ENCODE measurements at places on chromosomes 4 and X. TPM values are rescaled to one million over a fixed set of nuclear protein-coding genes. Genes with fewer than 3 reads are reported as not detected.

DNA sequence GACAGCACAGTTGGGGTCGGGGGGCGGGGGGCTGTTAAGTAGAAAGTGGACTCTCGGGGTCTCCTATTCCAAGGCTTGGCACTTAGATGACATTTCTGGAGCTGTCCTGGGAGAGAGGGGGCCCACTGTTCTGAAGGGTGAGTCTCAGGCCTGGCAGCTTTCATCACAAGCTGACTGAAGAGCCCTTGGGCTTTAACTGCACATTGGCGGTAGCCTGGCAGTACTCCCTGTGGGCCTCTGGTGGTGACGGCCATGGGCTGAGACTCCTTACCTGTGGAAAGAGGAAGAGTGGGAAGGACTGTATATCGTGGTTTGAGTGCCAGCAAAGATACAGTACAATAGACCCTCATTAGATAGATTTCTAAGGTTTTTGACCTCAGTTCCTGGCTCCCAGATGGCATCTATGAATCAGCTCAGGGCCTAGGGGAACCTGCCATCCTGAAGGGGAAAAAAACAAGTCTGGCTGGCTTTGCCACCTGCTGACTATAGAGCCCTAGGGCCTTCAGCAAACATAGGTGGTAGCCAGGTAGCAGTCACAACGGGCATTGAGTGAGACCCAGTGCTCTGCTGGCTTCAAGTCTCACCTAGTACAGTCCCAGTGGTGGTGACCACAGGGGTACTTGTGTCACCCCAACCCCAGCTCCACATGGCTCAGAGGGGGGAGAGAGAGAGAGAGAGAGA, 87.9 kb downstream of the ANKRD17 start:
- no peak for DNase-seq

DNA sequence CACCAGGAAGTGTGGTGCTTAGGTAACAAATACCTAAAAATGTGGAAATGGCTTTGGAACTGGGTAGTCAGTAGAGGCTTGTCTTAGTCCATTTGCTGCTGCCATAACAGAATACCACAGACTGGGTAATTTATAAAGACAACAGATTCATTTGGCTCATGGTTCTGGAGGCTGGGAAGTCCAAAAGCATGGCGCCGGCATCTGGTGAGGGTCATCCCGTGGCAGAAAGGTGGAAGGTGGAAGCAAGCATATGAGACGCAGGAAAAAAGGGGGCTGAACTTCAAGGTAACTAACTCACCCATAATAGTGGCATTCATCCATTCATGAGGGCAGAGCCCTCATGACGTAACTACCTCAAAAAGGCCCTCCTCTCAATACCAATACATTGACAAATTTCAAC, 6.6 kb downstream of the FAM3A start:
- no peak for DNase-seq

- DNase-seq = peak; percentile 91
Observed at GRCh38 chr4:89837385-89837992, 528 bp upstream of the SNCA start.

DNA sequence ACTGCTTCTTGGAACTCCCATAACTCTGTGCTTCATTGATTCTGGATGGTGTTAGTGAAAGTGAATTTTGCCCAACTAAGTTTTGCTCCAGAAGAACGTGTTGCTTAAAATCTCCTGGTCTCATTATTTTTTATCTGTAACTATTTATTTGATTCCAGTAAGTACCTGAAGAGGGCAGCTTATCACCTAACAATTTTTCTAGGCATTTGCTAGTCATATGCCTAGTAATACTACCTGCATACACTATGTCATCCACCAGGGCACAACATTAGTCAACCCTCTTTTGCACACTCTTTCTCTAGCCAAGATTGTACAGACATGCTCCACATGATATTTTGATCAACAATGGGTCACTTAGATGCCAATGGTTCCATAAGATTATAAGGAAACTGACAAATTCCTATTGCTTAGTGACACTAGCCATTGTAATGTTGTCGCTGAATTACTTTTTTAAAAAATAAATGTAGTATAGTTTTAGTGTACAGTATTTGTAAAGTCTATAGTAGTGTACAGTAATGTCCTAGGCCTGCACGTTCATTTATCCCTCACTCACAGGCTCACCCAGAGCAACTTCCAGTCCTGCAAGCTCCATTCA, 499.9 kb upstream of the AADAT start:
- DNase-seq = no peak

CT45A10 gene
- not detected for total RNA-seq

STOX2 gene
- total RNA-seq = 12.7 TPM

METTL14 gene
- total RNA-seq = 59.3 TPM

DNA sequence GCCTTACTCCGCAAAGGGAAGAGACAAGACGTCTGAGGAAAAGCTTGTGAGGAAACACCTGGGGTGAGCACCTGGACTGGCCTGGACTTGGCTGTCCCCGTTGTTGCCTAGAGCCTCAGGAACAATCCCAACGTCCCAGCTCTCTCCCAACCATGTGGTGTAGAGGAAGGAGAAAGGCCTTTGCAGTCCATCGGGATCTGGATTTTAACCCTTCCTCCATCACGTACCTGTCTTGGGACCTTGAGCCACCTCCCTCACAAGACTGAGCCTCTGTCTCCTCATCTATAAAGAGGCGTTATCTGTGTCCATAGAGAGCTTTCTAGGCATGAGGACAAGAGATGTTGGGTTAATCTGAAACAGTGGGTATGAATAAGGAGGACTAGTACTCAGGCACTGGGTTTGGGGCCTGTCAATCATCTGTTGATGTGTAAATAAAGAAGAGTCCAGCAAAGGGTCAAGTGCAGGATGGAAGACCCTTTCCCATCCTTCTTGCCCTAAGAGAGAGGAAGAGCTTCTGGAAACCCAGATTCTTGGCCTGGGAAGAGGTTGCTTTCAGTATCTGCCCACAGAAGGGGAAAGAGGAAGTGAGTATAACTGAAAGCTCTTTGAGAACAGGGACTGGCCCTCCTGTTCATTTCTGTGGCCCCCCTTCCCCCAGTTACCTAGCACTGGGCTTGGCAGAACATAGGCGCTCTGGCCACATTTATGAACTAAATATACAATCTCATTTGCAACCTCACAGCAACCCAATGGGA, 137.1 kb downstream of the PJA1 start:
- peak; percentile 30 for DNase-seq

- DNase-seq = peak; percentile 64
Observed at GRCh38 chr4:188417181-188417580, 277.9 kb downstream of the TRIML1 start.

AREG gene
- total RNA-seq = not detected

GAB3 gene
- total RNA-seq = 0.55 TPM

GRCh38 chr4:100188829-100189228, 1.4 kb downstream of the DDIT4L start:
- no peak for DNase-seq

Measured in endodermal cell (in vitro differentiated cells).